Stimulated activated naive CD4-positive, alpha-beta T cell (primary cell): ENCODE measurements at places on chromosomes 5 and 9.

DNA sequence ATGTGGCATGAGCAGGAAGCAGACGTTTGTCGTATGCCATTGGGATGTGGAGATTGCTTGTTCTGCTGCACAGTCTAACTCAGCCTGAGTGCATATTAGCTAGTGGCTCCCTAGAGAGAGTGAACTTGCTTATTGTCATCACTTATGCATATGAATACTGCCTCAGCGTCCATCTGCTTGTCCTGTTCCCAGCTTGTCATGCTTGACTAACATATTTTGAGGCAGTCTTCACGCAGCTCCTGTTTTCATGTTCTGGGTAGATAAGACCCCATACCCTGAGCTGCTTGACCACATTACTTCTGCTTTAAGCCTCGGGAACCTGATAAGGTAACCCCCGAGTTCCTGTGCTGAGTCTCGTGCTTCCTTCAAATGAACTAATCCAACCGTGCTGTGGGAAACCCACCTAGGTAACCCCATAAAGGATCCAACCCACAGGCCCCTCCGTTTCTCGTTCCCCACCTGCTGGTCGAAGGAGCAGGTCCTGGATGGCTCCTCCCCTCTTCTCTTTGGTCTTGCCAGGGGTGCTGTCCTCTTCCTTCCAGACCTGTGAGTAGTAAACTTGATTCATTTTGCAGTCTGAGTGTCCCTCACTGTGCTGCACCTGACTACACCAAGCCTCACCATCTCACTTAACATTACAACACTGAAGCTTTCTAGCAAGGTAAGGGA, 25.0 kb downstream of the ANKRD33B start:
- no peak for DNase-seq

DNA sequence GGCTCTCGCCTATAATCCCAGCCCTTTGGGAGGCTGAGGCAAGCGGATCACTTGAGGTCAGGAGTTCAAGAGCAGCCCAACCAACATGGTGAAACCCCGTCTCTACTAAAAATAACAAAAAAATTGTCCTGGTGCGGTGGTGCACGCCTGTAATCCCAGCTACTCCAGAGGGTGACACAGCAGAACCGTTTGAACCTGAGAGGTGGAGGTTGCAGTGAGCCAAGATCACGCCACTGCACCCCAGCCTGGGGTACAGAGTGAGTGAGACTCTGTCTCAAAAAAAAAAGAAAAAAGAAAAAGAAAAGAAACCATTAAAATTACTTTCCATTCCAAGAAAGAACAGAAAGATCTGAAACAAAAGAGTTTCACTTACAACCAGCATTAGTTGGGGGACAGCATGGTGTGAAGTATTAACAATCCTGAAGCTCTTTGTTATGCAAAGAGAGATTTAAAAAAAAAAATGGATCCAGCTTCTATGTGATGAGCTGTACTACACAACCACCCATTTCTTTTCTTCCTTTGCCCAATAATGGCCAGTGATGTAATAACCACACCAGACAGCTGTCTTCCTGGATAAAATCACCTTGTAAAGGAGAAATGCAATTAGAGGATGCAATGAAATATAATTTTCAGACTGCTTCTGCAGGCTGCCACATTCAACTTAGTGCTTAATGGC, 76.9 kb downstream of the MED27 start:
- DNase-seq = no peak

DNA sequence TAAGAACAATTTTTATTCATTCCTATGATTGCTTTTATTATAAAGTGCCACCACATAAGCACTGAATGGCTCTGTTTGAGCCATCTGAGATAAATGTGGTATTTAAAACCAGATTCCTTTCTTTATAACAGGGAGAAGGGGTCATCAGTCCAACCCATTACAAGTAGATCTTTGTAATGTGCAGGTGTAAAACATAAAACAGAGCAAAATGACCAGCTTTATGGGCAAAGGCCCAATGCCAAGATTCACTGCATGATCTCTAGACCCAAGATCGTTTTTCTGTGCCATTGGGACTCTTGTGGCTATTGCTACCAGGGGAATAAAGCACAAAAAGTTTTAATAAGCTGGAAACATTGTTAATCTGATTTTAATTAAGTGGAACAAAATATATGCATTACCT, 469.9 kb downstream of the PRR16 start:
- no peak for DNase-seq

DNA sequence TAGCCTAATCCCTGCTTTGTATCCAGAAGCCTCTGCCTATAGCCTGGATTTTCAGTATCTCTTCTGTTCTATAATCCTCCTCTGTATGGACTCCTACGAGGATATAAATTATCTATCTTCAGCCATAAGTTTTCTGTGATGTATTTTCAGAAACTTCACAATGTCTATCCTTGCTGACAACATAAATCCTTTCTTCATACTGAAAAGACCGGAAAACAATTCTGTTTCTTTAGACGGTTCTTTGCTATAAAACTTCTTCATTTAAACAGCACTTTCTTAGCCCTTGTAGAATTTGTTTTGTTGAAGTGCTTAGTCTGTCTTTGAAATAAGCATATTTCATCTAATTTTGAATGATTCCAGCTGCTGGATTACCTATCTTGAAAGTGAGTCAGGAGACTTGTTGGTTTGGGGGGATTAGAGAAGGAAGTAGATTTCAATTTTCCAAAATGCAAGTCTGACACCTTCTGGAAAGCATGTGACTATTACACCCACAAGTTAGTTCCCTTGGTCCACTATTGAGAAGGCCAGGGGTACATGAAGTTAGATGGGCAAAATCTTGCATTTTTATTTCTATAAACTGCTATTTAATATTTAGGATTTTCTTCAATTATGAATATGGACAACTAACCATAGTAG, 96.3 kb upstream of the RANBP3L start:
- no peak for DNase-seq

DNA sequence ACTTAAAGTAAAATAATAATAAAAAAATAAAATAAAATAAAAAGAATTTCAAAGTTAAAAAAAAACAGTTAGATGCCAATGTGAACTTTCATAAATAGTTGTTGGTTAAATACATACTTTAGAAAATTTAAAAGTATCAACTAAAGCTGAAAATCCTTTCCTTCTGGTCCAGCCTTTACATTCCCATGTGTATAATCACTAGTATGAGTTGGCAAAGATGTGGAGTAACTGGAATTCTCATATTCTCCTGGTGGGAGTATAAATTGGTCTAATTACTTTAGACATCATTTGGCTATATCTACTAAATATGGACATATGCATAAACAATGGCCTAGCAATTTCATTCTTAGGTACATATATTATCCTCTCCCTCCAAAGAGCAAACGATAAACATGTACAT, 619.9 kb downstream of the PTPRD start:
- no peak for DNase-seq

DNA sequence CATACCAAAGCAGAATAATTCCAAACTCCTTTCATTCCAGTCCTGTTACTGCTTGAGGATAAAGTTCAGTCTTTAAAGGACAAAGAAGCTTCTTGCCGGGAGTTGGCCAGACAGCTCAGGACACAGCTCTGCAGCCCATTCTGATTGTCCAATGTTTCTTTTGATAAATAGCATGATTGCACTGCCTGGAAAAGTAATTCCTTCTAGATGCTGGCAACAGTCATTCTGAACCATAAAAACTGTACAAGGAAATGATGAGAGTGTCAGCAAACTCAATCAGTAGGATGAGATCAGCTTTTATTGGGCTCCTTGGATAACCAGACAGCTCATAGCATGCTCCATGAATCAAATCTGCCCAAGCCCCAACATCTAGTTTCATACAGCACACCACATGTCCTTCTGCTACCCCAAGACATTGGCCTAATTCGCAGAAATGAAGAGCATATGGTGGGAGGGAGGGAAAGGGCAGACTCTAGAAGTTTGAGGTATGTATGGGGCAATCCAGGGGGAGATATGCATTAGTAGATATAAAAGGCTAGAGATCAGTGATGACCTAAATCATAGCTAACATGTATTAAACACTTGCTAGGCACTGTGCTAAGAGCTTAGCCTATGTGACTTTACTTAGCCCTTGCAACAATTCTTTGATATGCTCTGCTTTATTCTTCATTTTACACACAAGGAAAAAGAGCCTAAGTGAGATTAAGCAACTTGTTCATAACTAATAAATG, 219.9 kb upstream of the NREP start:
- no peak for DNase-seq

GRCh38 chr5:83341815-83342334, 129.7 kb upstream of the VCAN start:
- DNase-seq = no peak

GRCh38 chr9:129624947-129625346, 1.0 kb upstream of the NTMT1 start:
- DNase-seq = peak; percentile 49

DNA sequence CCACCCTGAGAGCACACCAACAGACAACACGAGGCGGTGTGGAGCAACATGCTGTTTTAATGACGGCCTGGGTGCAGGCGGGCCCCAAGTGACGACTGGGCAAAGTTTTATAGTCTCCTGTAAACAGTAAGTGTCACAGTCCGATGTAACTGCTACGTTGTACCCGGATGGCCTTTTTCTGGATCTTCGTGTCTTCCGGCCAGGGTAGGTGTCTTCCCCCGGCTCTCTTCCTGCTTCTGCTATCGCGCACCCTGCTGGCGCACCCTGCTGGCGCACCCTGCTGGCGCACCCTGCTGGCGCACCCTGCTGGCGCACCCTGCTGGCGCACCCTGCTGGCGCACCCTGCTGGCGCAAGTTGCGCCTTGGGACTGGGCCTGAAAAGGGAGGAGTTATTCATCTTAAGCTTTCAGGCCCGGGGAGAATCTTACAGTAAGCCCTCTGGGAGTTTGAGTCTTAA, 143.0 kb upstream of the TARS1 start:
- DNase-seq = no peak

- DNase-seq = no peak
Measured at GRCh38 chr5:56227691-56228090, 5.4 kb downstream of the ANKRD55 start.

GRCh38 chr9:133406480-133407307, 11.1 kb downstream of the REXO4 start:
- peak; percentile 75 for DNase-seq

GRCh38 chr5:133827011-133827410, 141.4 kb downstream of the C5orf15 start:
- no peak for DNase-seq

GRCh38 chr5:2755076-2755680, 3.7 kb upstream of the IRX2 start:
- DNase-seq = no peak

DNA sequence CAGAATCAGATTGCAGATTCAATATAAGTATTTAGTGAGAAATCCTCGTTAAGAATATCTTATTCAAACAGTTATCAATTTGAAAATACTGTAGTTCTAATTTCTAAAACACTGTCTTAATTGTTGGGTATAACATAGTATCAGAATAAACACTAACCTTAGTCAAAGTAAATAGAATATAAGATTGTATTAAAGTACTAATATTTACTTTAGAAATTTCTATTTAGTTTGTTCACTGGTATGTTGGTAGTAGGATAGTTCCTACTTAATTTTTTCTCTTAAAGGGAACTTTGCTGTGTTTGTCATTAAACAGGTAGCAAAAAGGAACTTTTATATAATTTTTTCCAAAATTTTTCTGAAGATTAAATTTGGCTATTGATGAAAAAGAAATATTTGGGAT, 42.3 kb downstream of the FAM174A start:
- DNase-seq = no peak

- DNase-seq = no peak
Measured at GRCh38 chr5:147565524-147565923, 55.7 kb upstream of the DPYSL3 start.

DNA sequence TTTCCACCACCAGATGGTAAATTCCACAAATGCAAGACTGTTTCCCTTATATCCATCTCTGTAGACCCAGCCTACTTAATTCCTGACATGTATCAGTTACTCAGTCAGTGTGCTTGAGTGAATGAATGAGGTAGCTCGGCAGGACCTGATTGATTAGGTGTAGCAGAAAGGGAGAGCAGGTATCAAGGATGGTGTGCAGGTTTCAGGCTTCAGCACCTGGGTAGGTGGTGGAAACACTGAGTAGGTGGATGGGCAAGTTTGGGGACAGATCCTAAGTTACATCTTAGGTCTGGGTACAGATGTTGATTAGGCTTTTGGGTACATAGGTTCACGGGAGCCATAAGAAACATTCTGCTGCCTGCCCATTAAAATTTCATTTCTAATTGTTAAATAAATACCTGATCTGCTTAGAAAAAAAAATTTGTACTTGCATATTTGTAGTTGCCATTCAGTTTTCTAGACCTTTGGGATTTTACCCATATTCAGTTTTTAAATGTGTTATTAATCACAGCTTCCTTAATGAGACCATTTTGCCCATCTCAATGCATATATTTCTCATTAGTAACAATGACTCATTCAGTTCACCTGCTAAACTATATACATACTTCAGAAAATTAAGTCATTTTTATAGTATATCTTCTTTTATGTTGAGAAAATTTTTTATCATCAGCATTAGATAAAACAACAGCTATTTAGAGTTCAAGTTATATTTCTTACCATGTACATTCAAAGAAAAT, 111.8 kb downstream of the INIP start:
- no peak for DNase-seq

- DNase-seq = no peak
Measured at GRCh38 chr5:175686396-175686795, 28.5 kb downstream of the HRH2 start.
